Activated T-helper 1 cell treated with anti-CD3 and anti-CD28 coated beads, Interleukin-2, amount 50 U/mL, for 16 hours (primary cell): ENCODE measurements at places on chromosomes 7 and 10.

- no peak for DNase-seq
These were observed 25.1 kb downstream of the CASP7 start for GRCh38 chr10:113704637-113705343.

DNA sequence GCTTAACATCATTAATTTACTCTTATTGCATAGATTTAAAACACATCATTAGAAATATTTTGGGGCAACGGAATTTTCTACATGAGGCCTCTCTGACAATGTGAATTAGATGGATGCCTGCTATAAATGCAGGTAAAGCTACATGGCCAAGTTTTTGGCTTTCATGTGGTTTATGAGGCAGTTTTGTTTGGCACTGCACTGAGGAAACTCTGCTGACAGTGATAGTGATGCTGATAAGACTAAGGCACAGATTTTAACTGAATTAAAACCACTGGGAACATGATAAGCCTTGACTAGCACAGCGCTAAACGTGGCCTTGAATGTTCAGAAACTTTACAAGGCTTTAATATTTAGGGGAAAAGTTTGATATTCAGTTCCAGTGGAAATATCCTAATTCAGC, 114.3 kb upstream of the NOBOX start:
- no peak for DNase-seq

GRCh38 chr7:8035192-8035591, 66.6 kb downstream of the GLCCI1 start:
- DNase-seq = no peak

DNA sequence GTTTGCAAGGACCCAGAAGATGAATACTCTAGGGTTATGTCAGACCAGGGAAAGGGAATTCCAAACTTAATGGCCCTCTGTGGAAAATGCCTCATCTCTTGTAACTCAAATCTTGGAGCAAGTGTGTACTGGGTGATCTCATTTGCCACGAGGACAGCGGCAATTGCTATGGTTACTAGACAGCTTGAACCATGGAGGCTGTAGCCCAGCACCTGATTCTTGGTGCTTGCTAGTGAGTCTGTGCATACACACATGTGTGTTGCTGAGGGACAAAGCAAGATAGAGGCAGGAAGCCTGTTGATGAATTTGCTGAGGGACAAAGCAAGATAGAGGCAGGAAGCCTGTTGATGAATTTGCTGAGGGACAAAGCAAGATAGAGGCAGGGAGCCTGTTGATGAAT, 58.6 kb upstream of the FEZF1 start:
- DNase-seq = no peak

GRCh38 chr10:36344240-36345174, 702.4 kb upstream of the FZD8 start:
- DNase-seq = no peak

- no peak for DNase-seq
These were observed 21.5 kb upstream of the PPP3CB start for GRCh38 chr10:73517166-73517888.

DNA sequence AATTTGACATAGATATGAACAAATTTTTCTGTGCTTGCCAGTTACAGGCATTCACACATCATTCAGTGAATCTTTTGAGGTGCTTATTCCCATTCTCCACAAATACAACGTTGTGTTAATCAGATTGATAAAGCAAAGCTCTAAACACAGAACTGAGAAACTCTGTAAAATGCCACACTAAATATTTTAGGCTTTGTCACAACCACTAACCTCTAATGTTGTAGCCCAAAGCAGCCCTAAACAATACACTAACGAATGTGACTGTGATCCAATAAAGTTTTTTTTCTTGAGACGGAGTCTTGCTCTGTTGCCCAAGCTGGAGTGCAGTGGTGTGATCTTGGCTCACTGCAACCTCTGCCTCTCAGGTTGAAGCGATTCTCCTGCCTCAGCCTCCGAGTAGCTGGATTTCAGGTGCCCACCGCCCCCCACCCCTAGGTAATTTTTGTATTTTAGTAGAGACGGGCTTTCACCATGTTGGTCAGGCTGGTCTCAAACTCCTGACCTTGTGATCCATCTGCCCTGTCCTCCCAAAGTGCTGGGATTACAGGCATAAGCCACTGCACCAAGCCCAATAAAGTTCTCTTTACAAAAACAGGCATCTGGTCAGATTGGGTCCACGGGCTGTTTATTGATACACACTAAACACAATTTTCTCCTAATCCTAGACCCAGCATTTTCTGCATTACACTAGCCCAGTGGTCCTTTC, 6.9 kb downstream of the CYCS start:
- DNase-seq = no peak

GRCh38 chr7:64888561-64888900, 14.5 kb upstream of the ZNF273 start:
- DNase-seq = no peak

- peak; percentile 66 for DNase-seq
These were observed 40.8 kb downstream of the HK1 start for GRCh38 chr10:69318867-69319727.

DNA sequence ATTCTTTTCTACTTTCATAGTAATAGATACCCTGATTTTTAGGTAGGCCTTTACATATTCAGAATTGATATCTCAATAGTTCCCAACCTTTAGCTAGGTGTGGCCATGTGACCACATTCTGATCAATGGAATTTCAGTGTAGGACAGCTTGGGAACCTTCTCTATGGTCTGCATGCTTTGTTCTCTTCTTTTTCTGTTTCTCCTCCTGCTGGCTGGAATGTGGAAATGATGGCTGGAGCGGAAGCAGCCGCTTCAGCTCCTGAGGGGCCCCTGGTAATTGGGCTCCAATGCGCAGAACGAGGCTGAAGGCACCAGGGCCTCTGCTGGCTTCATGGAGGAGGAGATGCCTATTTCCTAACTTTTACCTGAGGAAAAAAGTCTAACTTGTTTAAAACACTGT, 152.6 kb downstream of the ZMYND11 start:
- no peak for DNase-seq

GRCh38 chr7:84624927-84625326, 430.3 kb upstream of the SEMA3A start:
- no peak for DNase-seq

DNA sequence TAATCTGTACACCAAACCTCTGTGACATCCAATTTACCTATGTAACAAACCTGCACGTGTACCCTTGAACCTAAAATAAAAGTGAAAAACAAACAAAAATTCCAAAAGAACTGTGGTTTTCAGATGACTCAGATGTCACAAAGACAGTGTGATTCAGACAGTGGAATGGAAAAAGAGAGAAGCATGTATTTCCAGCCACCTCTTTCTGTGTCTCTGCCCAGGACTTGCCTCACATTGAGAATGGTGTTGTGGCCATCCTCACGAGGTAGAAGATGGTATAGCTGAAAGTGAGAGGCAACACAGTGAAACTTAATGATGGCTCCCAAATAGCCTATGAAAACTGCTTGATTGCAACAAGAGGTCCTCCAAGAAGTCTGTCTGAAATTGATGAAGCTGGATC, 78.0 kb downstream of the ARL5B start:
- DNase-seq = no peak

GRCh38 chr10:78118591-78118990, 84.9 kb downstream of the RPS24 start:
- no peak for DNase-seq

DNA sequence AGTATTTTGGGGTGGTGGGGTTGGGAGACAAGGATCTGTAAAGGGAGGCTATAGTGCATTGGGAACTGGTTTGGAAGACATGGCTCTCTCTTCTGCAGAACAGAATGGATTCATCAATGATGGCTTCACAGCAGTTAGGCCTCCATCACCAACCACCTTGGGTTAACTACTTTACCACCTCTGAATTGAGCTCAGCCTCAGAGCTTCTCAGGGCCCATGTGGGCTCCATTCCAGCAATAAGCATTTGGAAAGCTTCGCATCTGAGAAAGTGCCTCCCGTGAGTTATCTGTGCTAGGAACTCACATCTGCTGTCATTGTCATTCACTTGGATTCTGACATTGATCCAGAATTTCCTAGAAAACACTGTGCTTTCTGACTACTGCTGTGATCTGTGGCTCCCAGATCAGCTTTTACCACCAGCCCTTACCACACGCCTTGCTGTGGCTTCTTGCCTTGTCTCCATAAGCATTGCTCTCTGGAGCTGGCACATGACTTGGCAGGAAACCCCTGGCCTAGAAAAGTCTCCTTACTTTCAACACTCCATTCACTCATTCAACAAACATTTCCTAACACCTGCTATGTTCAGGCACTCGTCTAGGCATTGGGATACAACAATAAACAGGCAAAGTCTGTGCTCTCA, 70.7 kb upstream of the ADO start:
- no peak for DNase-seq

- DNase-seq = no peak
These were observed 419.0 kb upstream of the GALNT17 start for GRCh38 chr7:70712942-70713341.
